ENCODE measurements at places on chromosomes 7 and 10. TPM values are rescaled to one million over a fixed set of nuclear protein-coding genes. Genes with fewer than 3 reads are reported as not detected.
A peak's percentile ranks its signal among the peaks of the same experiment; 100 is the strongest.

- H3K4me3 ChIP-seq: no peak overlapping the region
- peaks cover 7% of the 10 kb centered on the region for H3K4me1 ChIP-seq
- peak; percentile 49 for DNase-seq
- peak overlapping the region; percentile 49 for H3K27ac ChIP-seq
- no peaks in the 10 kb centered on the region for H3K27me3 ChIP-seq
Observed at GRCh38 chr7:149595541-149595940, 97.9 kb upstream of the ZNF746 start.

DNA sequence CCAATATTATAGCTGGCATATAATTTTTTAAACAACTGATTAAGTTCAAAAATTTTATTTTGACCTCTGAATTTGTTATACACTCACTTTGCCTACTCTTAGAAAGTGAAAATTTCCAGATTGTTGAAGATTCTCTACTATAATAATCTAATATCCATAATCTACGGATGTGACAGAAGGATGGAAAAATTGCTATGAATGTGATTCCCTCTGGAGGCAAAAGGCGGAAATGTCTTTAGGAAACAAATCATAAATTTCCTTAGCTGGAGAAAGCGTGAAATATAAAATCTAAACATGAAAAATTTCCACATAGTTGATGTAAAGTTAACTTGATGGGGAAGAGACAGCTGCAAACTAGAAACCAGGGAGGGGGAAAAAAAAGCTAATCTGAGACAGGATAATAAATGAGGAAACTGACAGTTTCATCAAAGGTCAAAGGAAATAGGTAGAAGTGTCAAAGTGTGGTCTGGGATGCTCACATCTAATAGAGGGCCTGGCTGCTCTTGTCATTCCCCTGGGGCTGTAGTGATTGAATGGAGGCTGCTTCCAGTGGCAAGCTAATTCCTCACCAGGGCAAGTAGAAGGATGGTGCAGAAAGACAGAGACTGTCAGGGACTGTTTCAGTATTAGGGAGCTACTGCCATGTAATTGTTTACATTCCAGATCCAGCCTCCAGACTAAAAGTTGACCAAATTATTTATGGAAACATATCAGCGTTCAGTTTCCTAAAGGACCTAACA, 264.5 kb downstream of the SDHAF3 start:
- H3K36me3 ChIP-seq: no peaks in the 10 kb centered on the region
- H3K4me3 ChIP-seq: no peak overlapping the region
- no peak overlapping the region for H3K27ac ChIP-seq
- H3K27me3 ChIP-seq: no peaks in the 10 kb centered on the region
- no peak for DNase-seq

DNA sequence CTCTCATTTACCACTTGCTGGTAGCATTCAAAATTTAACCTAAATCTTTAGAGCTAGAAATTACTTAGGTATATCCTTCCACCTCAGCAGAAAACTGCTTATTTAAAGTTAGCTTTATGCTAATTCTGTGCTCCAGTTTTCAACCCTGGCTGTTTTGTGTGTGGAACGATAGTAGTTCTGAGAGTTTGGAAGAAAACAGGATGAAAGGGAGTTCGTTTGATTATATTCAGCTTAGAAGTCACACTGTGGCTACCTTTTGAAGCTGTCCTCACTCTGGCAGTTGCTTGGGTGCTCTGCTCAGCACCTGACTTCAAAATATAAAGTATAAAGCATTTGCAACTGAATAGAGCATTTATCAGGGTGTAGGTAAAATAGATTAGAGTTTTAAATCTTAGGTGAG, 2.6 kb upstream of the ASCC1 start:
- H3K4me1 ChIP-seq: peaks cover 22% of the 10 kb centered on the region
- peak overlapping the region; percentile 36 for H3K27ac ChIP-seq
- no peak overlapping the region for H3K4me3 ChIP-seq
- DNase-seq: no peak
- H3K36me3 ChIP-seq: peaks cover 5% of the 10 kb centered on the region
- no peaks in the 10 kb centered on the region for H3K27me3 ChIP-seq

DNA sequence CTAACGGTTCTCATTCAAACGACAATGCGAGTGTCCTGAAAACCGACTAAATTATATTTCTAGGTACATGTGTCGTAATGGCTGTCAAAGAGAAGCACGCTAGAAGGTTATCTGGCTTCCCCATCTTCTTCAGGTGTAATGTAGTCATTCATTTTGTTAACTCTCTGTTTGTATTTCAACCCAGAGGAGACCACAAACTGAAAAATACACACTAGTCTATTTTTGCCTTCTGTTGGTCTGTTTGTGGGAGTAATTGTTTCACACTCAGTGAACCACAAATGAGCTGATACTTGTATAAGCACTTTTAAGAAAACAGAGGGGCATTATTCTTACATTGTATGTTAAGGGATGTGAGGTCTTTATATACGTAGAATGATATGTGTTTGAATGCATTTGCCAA, 305.9 kb downstream of the GATA3 start:
- peaks cover 23% of the 10 kb centered on the region for H3K4me1 ChIP-seq
- DNase-seq: no peak
- H3K27me3 ChIP-seq: no peaks in the 10 kb centered on the region
- no peaks in the 10 kb centered on the region for H3K36me3 ChIP-seq
- H3K4me3 ChIP-seq: no peak overlapping the region

DNA sequence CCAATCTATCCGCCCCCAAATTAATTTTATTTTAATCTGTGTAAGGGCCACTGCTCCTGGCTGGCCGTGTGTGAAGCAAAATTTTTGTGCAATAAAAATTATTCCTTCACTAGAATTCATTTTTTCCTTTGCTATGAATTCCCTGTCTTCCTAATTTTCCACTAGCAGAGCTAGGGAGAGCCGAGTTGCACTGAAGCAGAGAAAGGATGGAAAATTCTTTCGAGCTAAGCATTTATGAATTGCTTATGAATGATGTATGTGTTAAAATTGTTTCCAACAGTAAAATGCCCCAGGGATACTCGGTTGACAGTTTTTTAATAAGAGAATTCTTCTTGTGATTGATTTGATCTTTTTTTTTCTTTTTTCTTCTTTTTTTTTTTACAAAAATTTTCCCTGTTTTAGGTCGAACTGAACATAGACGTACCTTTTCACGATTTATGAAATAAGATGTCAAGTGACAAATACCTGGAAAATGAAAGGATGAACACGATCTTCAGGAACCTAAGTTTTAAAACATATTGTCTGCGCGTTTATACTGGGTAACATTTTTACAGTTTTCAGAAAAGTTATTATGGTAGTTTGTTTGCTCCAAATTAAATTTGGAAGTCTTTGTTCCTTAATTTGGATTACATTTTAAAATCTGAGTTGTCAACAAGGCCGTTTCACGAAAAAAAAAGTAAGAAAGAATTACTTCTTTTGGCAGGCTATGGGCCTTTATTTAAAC, 288.8 kb upstream of the NFE2L3 start:
- no peaks in the 10 kb centered on the region for H3K36me3 ChIP-seq
- no peaks in the 10 kb centered on the region for H3K4me1 ChIP-seq
- H3K27ac ChIP-seq: peak overlapping the region; percentile 72
- DNase-seq: no peak

DNA sequence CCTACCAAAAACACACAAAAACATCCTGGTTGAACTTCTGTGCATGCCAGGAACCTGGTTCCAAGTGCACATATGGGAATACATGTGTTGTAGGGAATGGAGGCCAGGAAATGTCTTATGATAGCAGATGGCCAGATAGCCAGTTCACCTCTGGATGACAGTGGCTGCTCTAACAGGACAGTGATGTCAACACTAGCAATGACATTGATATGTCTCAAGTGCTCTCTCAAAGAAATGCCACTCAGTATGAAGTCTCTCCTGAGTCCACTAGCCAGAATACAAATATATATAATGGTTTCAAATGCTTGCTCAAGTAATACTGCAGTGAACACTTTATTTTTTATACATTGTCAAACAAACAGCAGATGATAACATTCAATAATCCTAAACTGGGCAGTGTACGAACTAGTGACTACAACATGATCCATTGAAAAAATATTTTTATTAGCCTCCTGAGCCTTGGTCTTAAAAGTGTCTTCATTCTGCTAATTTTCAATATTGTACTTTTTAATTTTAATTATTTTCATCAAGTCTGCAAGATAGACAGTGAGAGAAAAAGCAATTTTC, 26.0 kb upstream of the PCDH15 start:
- H3K27me3 ChIP-seq: no peaks in the 10 kb centered on the region
- no peak for DNase-seq
- H3K36me3 ChIP-seq: no peaks in the 10 kb centered on the region
- H3K4me1 ChIP-seq: peaks cover 10% of the 10 kb centered on the region
- no peak overlapping the region for H3K27ac ChIP-seq
- no peak overlapping the region for H3K4me3 ChIP-seq

DNA sequence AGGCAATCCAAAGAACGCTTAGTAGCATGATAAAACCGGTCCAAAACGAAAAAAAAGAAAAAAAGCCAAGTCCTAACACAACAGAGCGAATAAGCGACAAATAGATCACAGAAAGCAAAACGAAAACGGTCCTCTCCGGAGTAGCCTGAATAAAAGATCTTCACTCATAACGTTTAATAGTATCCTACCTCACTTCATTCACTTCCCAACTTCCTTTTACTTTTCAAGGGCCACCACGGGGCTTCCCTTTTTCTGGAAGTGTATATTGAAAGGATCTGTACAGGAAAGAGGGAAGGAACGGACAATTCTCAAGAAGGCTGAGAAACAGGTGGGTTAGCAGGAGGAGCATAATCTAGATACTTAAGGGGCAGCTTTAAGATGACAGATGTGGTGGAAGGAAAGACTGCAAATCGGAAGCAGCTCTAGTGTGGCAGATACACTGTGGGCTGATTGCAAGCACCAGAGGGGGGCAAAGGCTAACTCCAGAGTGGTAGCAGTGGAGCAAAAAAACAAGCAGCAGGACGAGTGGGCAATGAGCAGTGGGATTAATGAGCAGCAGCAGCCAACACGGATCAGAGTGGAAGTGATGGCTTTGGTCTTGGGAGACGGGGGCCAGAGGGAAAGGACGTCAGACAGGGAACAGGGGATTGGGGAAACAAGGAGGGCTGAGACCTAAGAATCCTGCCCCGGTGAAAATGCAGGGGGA, 866 bp downstream of the CNOT4 start:
- H3K27me3 ChIP-seq: no peaks in the 10 kb centered on the region
- H3K27ac ChIP-seq: peak overlapping the region; percentile 98
- no peaks in the 10 kb centered on the region for H3K36me3 ChIP-seq
- H3K4me3 ChIP-seq: peak overlapping the region; percentile 65
- peak; percentile 34 for DNase-seq

GRCh38 chr7:43600056-43600455, 17.1 kb downstream of the STK17A start:
- no peak overlapping the region for H3K27ac ChIP-seq
- H3K36me3 ChIP-seq: peaks cover 25% of the 10 kb centered on the region

DNA sequence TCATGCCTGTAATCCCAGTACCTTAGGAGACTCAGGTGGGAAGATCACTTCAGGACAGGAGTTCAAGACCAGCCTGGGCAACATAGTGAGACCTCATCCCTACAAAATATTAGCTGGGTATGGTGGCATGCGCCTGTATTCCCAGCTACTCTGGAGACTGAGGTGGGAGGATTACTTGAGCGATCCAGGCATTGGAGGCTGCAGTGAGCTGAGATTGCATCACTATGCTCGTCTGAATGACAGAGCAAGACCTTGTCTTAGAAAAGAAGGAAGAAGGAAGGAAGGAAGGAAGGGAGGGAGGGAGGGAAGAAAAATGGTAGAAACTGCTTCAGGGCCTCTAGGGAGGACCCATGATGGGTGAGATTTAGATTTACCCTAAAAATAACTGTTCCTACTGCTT, 112.3 kb downstream of the SPDYE5 start:
- H3K36me3 ChIP-seq: no peaks in the 10 kb centered on the region
- no peak for DNase-seq

- H3K27me3 ChIP-seq: no peaks in the 10 kb centered on the region
- H3K27ac ChIP-seq: no peak overlapping the region
- no peaks in the 10 kb centered on the region for H3K36me3 ChIP-seq
- peaks cover 29% of the 10 kb centered on the region for H3K4me1 ChIP-seq
- no peak overlapping the region for H3K4me3 ChIP-seq
Observed at GRCh38 chr10:20948686-20949327, 51.7 kb upstream of the NEBL start.

GRCh38 chr7:40815512-40815911, 680.7 kb downstream of the SUGCT start:
- no peaks in the 10 kb centered on the region for H3K4me1 ChIP-seq
- no peaks in the 10 kb centered on the region for H3K27me3 ChIP-seq
- no peaks in the 10 kb centered on the region for H3K36me3 ChIP-seq
- no peak overlapping the region for H3K4me3 ChIP-seq
- no peak overlapping the region for H3K27ac ChIP-seq
- DNase-seq: no peak

DNA sequence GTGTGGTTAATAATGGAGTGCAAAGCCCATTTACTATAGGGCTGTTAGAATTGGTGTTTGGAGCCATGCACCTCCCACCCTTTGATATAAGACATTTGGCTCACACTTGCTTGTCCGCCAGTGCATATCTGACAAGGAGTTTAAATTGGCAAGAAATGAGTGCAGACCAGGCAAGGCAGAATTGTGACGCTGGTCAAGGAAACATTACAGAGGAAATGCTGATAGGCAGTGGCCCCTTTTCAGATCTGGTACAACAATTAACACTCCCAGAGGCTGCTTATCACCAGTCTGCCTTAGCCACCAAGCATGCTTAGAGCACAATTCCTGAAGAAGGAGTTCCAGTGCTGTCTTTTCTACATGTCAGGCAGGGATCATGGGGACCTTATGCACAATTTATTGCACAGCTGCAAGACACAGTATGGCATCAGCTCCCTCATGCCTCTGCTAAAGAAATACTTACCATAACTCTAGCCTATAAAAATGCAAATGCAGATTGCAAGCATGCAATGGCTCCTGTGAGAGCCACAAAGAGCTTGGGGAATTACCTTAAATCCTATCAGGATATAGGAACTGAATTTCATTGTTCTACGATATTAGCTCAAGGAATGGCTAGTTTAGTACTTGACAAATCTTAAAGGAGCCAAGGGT, 35.2 kb downstream of the OR13A1 start:
- no peaks in the 10 kb centered on the region for H3K27me3 ChIP-seq
- no peak overlapping the region for H3K27ac ChIP-seq

- no peaks in the 10 kb centered on the region for H3K27me3 ChIP-seq
- H3K36me3 ChIP-seq: no peaks in the 10 kb centered on the region
- no peak overlapping the region for H3K4me3 ChIP-seq
- no peaks in the 10 kb centered on the region for H3K4me1 ChIP-seq
- no peak for DNase-seq
Observed at GRCh38 chr7:98678215-98678614, 61.1 kb downstream of the NPTX2 start.

The VIPR2 gene
- 2.7 TPM for total RNA-seq

The CTAGE4 gene
- not detected for total RNA-seq

The OPN4 gene
- not detected for total RNA-seq

The CTTNBP2 gene
- 51.2 TPM for total RNA-seq

The SLC18A3 gene
- not detected for total RNA-seq

The MACROH2A2 gene
- total RNA-seq: 160 TPM

The AKR1B15 gene
- 0.21 TPM for total RNA-seq

The SLC16A12 gene
- total RNA-seq: 7.0 TPM

The CAV1 gene
- total RNA-seq: 0.69 TPM

All from cardiac muscle cell (in vitro differentiated cells and primary cell).